PC-3 (cell line): ENCODE measurements at places on chromosomes 11 and 22. TPM values are rescaled to one million over a fixed set of nuclear protein-coding genes. Genes with fewer than 3 reads are reported as not detected.

MACROD1 gene
- 71.4 and 77.1 TPM in 2 replicates for total RNA-seq

DNA sequence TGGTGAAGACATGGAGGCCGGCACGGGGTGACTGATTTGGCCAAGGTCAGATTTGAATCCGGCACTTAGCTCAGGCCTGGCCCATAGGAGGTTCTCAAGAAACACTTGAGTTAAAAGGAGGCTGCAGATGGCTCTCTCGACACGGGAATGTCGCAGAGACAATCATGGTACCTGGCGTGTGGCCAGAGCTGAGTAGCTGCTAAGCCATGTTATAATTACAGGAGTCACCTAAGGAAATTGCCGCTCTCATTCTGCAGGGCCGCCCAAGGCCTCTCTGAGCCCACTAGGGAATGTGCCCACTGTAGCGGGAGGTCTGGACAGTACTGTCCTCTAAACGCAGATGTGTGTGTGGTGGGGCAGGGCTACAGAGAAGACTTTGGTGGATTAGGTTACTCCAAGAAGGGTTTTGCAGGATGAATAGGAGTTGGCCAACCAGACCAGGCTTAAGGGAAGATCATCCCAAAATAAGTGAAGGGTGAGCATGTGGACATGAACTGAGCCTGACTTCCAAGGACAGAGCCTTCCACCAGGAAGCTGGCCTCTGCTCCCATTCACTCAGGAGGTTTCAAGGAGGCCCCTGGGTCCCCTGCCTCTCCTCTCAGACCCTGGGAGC, 19.3 kb upstream of the PRR5 start:
- H3K36me3 ChIP-seq: no peaks in the 10 kb centered on the region; the same call in 1 of the 2 replicates
- no peak overlapping the region for H3K27ac ChIP-seq
- H3K4me1 ChIP-seq: peaks cover 5% of the 10 kb centered on the region
- no peaks in the 10 kb centered on the region for H3K27me3 ChIP-seq
- DNase-seq: no peak

RPS3 gene
- total RNA-seq: 1,739 and 2,018 TPM in 2 replicates

DNA sequence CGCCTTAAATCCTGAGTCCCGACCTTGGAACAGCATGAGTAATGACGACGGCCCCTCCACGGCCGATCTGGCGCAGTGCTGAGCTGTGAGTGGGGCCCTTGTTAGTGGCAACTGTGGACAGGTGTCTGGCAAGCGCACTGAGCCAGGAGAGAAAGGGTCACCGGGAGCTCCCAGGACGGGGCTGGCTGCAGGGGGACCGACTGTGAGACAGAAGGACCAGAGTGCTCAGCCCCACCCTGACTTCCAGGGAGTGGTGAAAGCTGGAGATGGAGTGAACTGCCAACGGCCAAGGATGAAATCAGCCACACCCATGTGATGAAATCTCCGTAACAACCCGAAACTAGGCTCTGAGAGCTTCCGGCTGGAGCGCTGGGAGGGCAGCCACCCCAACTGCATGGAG, 228.6 kb downstream of the BRD1 start:
- H3K27ac ChIP-seq: no peak overlapping the region
- no peak for DNase-seq
- no peaks in the 10 kb centered on the region for H3K36me3 ChIP-seq
- H3K27me3 ChIP-seq: peaks cover 53% of the 10 kb centered on the region
- H3K4me3 ChIP-seq: no peak overlapping the region

SCN2B gene
- total RNA-seq: 0.12 TPM in 1 of 2 replicates, not detected in the other

DNA sequence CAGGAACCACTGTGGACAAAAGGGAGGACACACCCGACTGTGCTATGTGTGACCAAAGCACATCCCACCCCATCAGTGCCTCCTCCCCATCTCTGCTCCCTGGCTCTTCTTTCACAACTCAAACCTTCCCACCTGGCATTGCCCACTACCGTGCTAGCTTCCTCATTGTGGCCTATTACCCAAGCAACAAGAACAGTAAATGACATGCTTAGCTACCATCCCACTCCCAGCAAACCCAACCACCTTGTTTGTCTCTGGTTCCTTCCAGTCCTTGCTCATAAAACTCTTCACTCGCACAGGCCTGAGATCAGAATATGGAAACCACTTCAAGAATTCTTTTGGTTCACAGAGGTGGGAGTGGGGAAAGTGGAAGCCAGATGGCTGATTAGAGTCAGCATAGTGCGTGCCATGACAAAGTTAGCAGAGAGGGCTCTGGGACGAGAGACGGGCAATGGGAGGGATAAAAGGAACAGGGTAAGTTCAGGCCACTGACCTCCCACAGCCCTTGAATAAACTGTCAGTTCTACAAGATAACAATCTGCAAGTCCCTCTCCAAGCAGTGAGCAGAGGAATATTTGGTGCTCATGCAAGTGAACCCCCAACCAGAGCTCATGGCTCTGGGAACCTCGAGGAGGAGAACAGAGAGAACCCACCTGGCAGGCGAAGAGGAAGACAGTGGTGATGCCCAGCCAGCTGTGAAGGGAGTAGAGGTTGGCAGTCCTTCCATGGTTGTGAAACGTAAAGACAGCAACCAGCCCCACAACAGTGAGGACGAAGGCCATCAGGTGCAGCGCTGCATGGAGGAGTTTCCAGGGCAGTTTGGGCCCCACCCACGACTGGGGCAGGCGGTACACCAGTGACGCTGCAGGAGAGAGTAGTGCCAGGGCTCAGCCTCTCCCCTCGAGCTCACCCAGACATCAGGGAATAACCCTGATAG, 8.3 kb downstream of the CYB561A3 start:
- H3K27ac ChIP-seq: no peak overlapping the region
- no peak for DNase-seq
- no peaks in the 10 kb centered on the region for H3K27me3 ChIP-seq
- H3K4me1 ChIP-seq: no peaks in the 10 kb centered on the region
- H3K4me3 ChIP-seq: no peak overlapping the region

DNA sequence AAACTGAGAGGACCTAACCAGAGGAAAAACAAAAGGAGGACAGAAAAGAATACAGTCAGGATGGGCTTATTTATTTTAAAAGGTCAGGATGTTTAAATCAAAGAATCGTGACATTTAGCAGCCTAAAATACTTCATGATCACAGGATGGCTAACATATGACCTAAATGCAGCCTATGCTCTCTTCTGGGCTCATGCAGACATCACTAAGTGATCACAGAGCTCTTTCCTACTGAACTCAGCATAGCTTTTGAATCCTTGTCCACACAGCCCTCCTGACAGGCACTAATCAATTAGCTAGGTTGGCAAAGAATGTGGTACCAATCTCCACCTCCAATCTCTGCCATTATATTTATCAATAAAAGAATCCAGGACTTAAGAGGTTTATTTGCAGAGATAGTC, 60.1 kb upstream of the PHF21A start:
- peaks cover 24% of the 10 kb centered on the region for H3K4me1 ChIP-seq
- no peak for DNase-seq
- H3K4me3 ChIP-seq: no peak overlapping the region
- no peaks in the 10 kb centered on the region for H3K27me3 ChIP-seq
- no peak overlapping the region for H3K27ac ChIP-seq

RFPL3 gene
- not detected in 2 replicates for total RNA-seq

SMTNL1 gene
- total RNA-seq: not detected in 2 replicates

DNAJB7 gene
- not detected in 2 replicates for total RNA-seq

DNA sequence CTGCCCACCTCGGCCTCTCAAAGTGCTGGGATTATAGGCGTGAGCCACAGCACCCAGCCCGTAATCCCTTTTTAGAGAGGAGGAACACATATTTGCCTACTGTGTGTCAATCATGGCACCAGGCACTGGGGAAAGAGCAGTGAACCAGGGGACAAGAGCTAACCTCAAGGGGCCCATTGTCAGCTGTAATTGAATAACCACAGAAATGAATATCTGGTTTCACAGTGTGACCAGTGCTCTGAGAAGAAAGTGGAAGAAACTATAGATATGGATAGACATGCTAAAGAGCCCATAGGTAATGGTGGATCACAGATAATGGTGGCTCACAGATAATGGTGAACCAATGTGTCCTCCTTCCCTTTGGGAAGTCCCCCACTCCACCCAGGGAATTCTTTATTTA, 8.6 kb upstream of the KCTD14 start:
- no peaks in the 10 kb centered on the region for H3K36me3 ChIP-seq
- no peak for DNase-seq
- no peak overlapping the region for H3K27ac ChIP-seq
- no peaks in the 10 kb centered on the region for H3K27me3 ChIP-seq
- peaks cover 31% of the 10 kb centered on the region for H3K4me1 ChIP-seq

RNF141 gene
- 12.6 and 13.8 TPM in 2 replicates for total RNA-seq

DNA sequence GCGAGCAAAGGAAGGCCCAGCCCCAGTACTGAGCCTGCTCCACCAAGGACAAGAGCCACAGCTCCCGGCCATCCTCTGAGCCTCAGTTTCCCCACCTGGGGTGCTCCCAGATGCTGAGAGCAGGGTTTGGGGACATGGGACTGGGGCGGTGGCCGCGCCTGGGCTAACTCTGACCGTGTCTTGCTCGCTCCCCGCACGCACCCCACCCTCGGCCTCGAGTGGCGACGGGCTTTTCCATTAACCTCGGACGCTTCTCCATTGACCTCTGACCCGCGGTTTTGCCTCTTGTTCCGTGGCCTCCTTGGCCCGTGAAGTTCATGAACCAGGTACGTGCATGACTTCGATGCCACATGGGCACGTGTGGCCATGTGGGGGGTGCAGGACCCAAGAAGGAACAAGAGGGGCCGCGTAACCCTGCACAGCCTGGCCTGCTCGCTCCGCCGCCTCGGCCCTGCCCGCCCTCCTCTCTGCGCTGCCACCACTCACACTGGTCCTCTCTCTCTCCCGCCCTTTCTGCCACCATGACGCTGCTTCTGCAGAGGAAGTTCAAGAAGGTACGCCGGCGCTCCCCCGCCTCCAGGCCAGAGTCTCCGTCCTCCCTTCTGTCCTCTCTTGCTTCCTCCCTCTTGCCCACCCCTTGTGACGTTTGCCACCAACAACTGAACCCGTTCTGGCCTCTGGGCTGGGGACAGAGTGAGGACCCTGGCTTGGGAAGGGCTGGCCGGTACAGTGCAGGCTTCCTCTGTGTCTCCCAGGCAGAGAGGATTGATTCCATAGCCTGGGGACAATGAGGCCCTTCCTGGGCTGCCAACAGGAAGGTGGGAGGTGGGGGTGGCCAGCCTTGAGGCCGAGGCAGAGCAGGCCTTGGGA, 6.9 kb downstream of the TNNT3 start:
- H3K36me3 ChIP-seq: no peaks in the 10 kb centered on the region
- DNase-seq: no peak
- H3K4me3 ChIP-seq: no peak overlapping the region
- H3K27me3 ChIP-seq: no peaks in the 10 kb centered on the region
- H3K4me1 ChIP-seq: no peaks in the 10 kb centered on the region
- no peak overlapping the region for H3K27ac ChIP-seq

- H3K27ac ChIP-seq: no peak overlapping the region
- no peaks in the 10 kb centered on the region for H3K27me3 ChIP-seq
- H3K36me3 ChIP-seq: no peaks in the 10 kb centered on the region
- no peak for DNase-seq
Observed at GRCh38 chr22:21448627-21449416, 18.4 kb upstream of the TMEM191C start.

PRRG4 gene
- 12.9 and 17.9 TPM in 2 replicates for total RNA-seq

MMP3 gene
- total RNA-seq: not detected in 2 replicates

- no peaks in the 10 kb centered on the region for H3K36me3 ChIP-seq
- no peak for DNase-seq
- no peaks in the 10 kb centered on the region for H3K4me1 ChIP-seq
- no peak overlapping the region for H3K27ac ChIP-seq
- H3K27me3 ChIP-seq: 0 out of 2 replicates have a peak, but pooled peaks cover 3% of the 10 kb centered on the region
- H3K4me3 ChIP-seq: no peak overlapping the region
Observed at GRCh38 chr11:89203814-89204213, 26.1 kb downstream of the TYR start.

AIFM3 gene
- 0.98 and 1.5 TPM in 2 replicates for total RNA-seq

- no peaks in the 10 kb centered on the region for H3K36me3 ChIP-seq
- DNase-seq: no peak
- H3K27ac ChIP-seq: no peak overlapping the region
- H3K4me1 ChIP-seq: peaks cover 74% of the 10 kb centered on the region
Observed at GRCh38 chr22:30309951-30310741, 16.6 kb downstream of the TBC1D10A start.

GRCh38 chr22:31143038-31143437, 2.7 kb upstream of the PLA2G3 start:
- H3K4me1 ChIP-seq: no peaks in the 10 kb centered on the region
- H3K36me3 ChIP-seq: no peaks in the 10 kb centered on the region
- DNase-seq: no peak
- H3K4me3 ChIP-seq: no peak overlapping the region

DNA sequence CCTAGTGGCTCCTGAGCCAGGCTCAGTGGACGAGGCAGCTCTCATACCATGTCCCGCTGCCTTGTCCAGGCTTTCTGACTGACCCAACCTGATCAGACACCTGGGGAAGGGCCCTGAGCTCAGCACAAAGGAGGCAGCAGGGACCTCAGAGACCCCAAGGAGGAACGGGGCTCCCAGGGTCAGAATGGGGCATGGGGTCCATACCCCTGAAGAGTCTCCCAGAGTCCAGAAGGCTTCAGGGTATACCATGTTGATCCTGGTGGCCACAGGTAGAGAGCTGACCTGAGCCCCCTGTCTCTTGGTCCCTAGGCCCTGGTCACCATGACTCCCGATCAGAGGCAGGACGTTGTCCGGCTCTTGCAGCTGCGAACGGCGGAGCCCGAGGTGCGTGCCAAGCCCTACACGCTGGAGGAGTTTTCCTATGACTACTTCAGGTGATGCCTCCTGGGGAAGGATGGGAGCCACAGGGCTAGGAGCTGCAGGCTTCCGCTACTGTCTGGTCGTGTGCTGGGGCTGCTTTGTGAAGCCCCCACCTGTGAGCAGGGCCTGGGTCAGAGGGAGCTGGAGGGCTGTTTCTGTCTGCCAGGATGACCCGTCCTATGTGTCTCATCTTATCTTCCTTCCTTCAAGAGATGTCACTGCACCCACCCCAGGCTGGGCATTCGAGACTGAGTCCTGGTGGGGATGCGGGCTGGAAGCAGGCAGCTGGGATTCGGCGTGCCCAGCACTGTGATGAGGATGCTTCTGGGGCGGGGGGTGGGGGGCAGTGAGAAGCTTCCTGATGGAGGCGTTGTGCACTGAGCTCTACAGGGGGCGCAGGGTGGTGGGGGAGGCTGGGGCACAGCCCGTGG, 74.2 kb downstream of the MYO7A start:
- H3K4me1 ChIP-seq: no peaks in the 10 kb centered on the region
- no peak overlapping the region for H3K27ac ChIP-seq
- H3K27me3 ChIP-seq: no peaks in the 10 kb centered on the region
- no peak overlapping the region for H3K4me3 ChIP-seq
- DNase-seq: no peak

DNA sequence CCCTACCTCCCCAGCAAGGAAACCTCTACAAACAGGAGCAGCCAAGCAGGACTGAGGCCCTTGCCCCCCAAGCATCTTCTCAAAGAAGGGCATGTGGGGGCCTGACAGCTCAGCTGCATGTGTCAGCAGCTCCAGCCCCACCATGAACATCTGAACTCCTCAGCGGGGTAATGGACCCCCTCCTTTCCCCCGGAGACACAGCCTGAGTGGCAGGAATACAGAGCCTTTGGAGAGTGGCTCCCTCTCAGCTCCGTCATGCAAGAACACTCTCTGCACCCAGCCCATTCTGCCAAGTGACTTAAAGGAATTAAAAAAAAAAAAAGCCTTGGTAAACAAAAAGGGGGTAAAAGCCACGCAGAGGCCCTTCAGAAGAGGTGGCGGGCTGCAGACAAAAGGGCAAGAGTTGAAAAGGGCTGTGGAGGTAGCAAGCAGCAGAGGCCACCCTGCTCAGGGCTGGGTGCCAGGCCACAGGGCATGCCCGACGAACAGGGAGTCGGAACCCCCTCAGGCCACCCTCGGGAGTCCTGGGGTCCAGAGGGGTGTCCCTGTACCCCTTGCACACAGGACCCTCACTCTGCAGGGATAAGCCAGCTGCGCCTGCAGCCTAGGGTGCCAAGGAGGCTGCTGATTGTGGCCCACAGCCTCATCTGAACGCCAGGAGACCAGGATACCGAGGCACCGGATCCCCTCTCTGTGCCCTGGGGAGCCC, 62.5 kb downstream of the MACROD1 start:
- H3K27ac ChIP-seq: no peak overlapping the region
- no peaks in the 10 kb centered on the region for H3K27me3 ChIP-seq
- no peaks in the 10 kb centered on the region for H3K4me1 ChIP-seq
- no peak overlapping the region for H3K4me3 ChIP-seq

LUZP2 gene
- total RNA-seq: 0.11 and 0.46 TPM in 2 replicates
